ENCODE measurements at places on chromosomes 7 and 10. TPM values are rescaled to one million over a fixed set of nuclear protein-coding genes. Genes with fewer than 3 reads are reported as not detected.

MBL2 gene
- total RNA-seq: not detected

DNA sequence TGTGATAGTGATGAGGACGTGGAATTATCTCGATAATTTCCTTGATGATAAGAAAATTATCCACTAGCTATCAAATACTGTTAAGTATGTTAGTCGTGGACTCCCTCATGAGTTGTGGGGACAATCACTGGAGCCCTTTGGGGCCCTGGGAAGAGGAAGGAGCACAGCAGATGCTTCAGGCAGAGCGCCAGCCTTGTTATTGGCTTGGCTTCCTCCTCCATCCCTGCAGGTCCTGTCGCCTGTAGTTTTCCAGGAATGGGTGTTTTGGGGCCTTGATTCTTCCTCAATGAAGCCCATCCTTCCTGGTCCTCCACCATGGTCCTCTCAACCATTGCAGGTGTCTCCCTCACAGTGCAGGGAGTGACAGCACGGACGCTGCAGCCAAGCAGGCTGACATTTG lies 32.5 kb upstream of the ZNF32 start:
- no peaks in the 10 kb centered on the region for H3K4me1 ChIP-seq
- no peaks in the 10 kb centered on the region for H3K27me3 ChIP-seq
- no peak for DNase-seq
- no peaks in the 10 kb centered on the region for H3K36me3 ChIP-seq

- no peak overlapping the region for H3K4me3 ChIP-seq
- peaks cover 6% of the 10 kb centered on the region for H3K4me1 ChIP-seq
- H3K27ac ChIP-seq: no peak overlapping the region
Measured at GRCh38 chr10:95360122-95360714, 69.4 kb upstream of the PDLIM1 start.

DNA sequence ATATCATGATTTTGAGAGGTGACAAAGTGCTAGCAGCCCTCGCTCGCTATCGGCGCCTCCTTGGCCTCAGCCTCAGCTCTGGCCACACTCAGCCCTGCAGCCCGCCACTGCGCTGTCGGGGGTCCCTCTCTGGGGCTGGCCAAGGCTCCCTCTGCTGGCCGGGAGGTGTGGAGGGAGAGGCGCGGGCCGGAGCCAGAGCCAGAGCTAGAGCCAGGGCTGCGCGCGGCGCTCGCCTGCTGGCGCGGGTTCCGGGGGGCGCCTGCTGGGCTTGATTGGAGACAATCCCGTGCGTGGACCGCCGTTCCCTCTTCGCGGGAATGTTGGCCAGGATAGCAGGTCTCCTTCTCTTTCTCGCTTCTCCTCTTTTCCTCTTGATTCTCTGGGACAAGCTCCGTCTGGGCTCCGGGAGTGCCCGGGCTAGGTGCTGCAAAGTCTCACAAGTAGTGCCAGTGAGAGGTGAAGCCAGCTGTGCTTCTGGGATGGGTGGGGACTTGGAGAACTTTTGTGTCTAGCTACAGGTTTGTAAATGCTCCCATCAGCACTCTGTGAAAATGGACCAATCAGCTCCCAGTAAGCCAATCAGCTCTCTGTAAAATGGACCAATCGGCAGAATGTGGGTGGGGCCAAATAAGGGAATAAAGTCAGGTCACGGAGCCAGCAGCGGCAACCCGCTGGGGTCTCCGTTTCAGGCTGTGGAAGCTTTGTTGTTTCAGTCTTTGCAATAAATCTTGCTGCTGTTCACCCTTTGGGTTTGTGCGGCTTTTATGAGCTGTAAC lies 43.4 kb upstream of the ELMO1 start:
- no peak overlapping the region for H3K4me3 ChIP-seq
- H3K27ac ChIP-seq: no peak overlapping the region
- peak; percentile 74 for DNase-seq
- no peaks in the 10 kb centered on the region for H3K36me3 ChIP-seq

- DNase-seq: no peak
- H3K27me3 ChIP-seq: no peaks in the 10 kb centered on the region
- H3K4me3 ChIP-seq: no peak overlapping the region
- H3K27ac ChIP-seq: no peak overlapping the region
Measured at GRCh38 chr7:128029405-128029995, 1.7 kb downstream of the LRRC4 start.

DNA sequence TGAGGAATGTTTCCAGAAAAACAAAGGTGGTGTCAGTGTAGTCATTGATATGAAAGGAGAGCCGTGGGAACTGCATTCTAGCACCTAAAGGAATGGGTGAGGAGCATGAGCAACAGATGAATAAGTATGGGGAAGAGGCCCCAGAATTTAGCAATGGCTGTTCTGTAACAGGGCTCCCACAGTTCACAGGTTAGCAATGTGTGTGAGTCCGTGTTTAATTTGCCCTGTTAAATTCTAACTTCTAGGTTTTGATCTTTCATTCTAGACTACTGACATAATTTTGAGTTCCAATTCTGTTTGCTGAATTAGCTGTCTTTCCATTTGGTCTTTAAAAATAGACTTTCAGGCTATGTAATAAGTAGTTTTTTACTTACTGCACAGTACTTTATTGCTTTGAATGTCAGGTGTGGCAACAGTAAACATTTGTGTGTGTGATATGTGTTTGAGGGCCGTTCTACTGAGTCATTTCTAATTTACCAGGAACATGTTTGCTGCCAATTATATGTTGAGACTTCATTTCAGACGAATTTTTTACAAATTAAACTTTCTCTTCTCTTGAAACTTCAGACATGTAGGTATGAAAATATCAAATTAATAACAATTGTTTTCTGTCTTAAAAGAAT lies 8.8 kb downstream of the STK17A start:
- H3K27ac ChIP-seq: no peak overlapping the region
- no peaks in the 10 kb centered on the region for H3K36me3 ChIP-seq
- peaks cover 3% of the 10 kb centered on the region for H3K4me1 ChIP-seq
- no peak overlapping the region for H3K4me3 ChIP-seq

DNA sequence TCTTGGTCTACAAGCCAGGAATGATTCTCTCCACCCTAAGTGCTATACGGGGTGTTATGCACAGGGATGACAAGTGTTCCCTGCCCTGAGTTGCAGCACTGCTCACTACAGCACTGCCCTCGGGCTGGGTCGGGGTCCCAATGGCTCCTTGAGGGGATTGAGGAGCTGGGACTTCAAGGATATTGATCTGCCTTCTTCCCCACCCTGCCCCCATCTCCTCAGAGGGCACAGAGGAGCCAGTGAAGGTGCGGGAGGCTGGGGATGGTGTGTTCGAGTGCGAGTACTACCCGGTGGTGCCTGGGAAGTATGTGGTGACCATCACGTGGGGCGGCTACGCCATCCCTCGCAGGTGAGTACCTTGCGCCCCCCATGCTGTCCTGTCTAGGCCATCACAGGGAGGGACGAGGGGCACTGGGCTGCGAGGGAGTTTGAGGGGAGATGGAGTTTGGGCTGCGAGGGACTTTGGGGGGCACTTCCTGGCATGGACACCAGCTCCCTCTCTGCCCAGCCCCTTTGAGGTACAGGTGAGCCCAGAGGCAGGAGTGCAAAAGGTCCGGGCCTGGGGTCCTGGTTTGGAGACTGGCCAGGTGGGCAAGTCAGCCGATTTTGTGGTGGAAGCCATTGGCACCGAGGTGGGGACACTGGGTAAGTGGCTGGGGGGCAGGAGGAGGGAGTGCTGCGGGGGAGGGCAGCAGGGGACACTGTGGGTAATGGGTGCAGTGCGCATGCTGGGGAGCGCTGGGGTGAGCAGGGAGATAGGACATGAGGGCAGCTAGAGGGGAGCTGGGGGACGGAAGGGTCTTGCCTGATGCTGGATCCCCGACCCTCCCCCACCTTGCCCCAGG lies 10.3 kb downstream of the FLNC start:
- no peaks in the 10 kb centered on the region for H3K27me3 ChIP-seq
- no peak overlapping the region for H3K4me3 ChIP-seq
- no peaks in the 10 kb centered on the region for H3K4me1 ChIP-seq
- H3K27ac ChIP-seq: no peak overlapping the region

GDF10 gene
- total RNA-seq: 7.3 TPM

GRCh38 chr10:102537948-102538347 lies 34.2 kb downstream of the SUFU start:
- H3K4me3 ChIP-seq: no peak overlapping the region
- no peaks in the 10 kb centered on the region for H3K27me3 ChIP-seq
- no peaks in the 10 kb centered on the region for H3K4me1 ChIP-seq
- DNase-seq: no peak
- no peaks in the 10 kb centered on the region for H3K36me3 ChIP-seq

DNA sequence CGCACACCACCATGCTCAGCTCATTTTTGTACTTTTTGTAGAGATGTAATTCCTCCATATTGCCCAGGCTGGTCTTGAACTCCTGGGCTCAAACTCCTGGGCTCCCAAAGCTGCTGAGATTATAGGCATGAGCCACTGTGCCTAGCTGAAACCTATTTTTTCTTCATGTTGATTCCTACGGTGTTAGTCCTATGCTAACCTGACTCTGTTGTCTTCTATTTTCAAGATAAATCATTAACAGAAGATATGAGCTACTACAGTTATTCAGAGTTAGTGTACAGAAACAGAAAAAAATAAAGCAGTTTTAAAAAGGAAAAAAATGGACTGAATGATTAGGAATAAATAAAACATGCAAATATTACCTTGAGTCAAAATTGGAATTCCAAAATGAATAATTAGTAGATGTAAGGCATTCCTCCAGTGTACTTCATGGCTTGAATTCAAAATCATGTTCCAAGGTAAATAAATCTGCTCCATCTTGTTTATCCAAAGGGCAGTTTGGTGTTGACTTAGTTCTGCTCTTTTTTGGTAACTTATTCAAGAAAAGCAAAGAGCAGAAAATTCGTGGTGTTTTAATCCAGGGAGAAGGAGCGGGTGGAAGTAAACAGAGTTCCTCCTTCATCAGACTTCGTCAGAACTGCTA lies 185.8 kb downstream of the CACNB2 start:
- no peaks in the 10 kb centered on the region for H3K4me1 ChIP-seq
- DNase-seq: no peak
- H3K4me3 ChIP-seq: no peak overlapping the region
- no peaks in the 10 kb centered on the region for H3K36me3 ChIP-seq
- no peak overlapping the region for H3K27ac ChIP-seq
- no peaks in the 10 kb centered on the region for H3K27me3 ChIP-seq

ACSL5 gene
- total RNA-seq: 73.0 TPM

GRCh38 chr10:98361131-98362025 lies 53.6 kb downstream of the PYROXD2 start:
- H3K4me1 ChIP-seq: no peaks in the 10 kb centered on the region
- no peak overlapping the region for H3K4me3 ChIP-seq
- no peaks in the 10 kb centered on the region for H3K36me3 ChIP-seq
- peak; percentile 88 for DNase-seq
- no peaks in the 10 kb centered on the region for H3K27me3 ChIP-seq
- H3K27ac ChIP-seq: no peak overlapping the region

PCDH15 gene
- total RNA-seq: 1.9 TPM

GPR26 gene
- not detected for total RNA-seq

AHR gene
- total RNA-seq: 83.8 TPM

- H3K36me3 ChIP-seq: no peaks in the 10 kb centered on the region
- no peak overlapping the region for H3K27ac ChIP-seq
- no peaks in the 10 kb centered on the region for H3K4me1 ChIP-seq
- H3K27me3 ChIP-seq: no peaks in the 10 kb centered on the region
Measured at GRCh38 chr10:117312430-117312829, 62.8 kb downstream of the PDZD8 start.

DNA sequence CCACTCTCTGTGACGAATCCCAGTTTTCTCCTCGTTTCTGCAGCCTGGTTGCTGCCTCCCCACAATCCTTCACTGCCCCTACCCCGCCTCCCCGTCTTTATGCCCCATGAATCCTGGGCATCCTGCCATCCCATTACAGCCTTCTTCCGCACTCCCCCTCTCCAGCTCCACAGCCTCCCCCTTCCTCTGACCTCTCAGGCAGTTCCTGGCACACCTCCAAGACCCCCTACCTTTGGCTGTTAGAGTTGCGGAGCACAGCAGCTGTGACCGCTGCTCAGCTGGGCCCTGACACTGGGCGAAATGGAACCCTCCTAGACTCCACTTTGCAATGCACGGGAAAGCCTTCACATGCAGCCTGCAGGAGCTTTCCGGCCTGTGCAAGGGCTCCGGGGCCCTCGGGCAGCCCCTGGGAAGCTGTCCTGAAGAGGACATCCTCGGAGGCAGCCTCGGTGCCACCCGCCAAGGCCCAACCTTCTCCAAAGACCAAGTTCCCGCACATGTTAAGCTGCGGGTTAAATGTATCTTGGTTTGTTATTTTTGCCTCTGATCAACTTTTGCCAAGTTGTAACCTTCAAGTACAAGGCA lies 400.7 kb upstream of the MKI67 start:
- H3K4me1 ChIP-seq: no peaks in the 10 kb centered on the region
- H3K27ac ChIP-seq: no peak overlapping the region
- no peak for DNase-seq
- no peaks in the 10 kb centered on the region for H3K36me3 ChIP-seq

PANK1 gene
- 6.0 TPM for total RNA-seq

DNA sequence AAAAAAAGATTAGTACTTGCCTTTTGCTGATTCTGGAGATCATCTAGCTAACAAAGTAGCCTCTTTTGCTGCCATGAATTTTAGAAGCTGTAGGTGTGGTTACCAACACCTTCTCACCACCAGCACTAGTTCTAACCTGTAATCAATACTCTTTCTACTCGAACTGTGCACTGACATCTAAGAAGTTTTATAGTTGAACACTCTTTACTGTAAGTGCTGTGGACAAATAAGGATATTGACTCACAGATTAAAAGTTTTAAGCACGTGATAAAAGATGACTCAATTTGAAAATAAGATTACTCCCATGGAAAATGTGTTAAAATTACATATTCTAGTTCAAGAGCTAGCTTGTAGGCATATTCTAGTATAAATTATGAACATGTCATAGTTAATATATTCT lies 89.9 kb downstream of the REEP3 start:
- no peaks in the 10 kb centered on the region for H3K36me3 ChIP-seq
- no peak for DNase-seq
- H3K4me1 ChIP-seq: no peaks in the 10 kb centered on the region
- no peak overlapping the region for H3K27ac ChIP-seq
- no peaks in the 10 kb centered on the region for H3K27me3 ChIP-seq
- H3K4me3 ChIP-seq: no peak overlapping the region
